NCI-H1694 treated with DMSO at 0.1 percent for 48 hours (cell line): ENCODE measurements at places on chromosomes 12 and 14.
A peak's percentile ranks its signal among the peaks of the same experiment; 100 is the strongest.

DNA sequence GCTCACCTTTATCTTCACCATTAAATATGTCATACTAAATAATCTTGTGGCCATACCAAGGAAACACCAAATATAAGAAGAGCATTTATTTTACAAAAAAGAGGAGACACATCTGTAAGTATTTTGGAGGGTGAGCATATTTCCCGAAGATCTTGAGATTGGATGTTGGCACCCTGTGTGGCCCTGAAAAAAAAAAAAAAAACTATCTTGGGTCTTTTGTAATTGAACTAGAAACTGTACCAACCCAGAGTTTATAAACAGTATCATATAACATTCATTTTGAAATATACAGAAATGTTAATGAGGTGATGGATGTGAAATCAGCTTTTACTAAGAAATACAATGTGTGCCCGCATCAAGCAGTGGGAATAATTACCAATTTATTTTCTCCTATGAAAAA lies 104.0 kb upstream of the FRMD6 start:
- DNase-seq = no peak

DNA sequence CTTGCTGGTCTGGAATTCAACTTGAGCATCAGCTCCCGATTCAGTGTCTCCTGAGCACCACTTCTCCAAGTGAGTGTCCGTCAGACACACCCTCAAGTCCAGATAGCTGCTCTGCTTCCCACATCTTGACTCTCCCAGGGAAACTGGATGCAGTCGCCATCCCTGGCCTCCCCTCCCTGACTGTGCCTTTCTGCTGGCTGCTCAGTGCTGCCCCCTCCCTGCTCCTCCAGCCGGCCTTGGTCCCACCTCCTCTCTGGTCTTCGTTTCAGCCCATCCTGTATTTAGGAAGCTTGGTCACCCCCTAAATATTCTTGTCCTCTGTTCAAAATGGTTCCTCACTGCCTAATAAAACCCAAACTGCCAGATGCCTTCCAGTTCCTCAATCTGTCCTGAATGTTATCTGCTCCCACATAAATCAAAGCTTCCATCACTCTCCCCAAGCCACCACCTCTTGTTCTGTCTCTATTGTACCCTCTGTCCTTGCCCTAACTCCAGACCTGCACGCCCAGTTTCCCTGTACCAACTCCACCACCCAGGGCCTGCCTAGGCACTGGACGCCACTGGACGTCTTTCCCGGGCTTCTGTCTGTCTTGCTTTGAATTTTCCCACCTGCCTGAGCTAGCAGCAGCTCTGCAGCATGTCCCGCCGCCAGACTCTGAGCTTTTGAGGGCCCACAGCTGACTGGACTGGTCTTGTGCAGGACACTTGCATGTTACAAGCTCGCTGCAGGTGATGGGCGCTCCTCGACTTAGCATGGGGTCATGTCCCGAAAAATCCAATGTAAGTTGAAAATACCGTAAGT lies 33.8 kb downstream of the CCDC92 start:
- DNase-seq = no peak

- no peak for DNase-seq
Observed at GRCh38 chr12:109645708-109646107, 67.9 kb upstream of the FAM222A start.

DNA sequence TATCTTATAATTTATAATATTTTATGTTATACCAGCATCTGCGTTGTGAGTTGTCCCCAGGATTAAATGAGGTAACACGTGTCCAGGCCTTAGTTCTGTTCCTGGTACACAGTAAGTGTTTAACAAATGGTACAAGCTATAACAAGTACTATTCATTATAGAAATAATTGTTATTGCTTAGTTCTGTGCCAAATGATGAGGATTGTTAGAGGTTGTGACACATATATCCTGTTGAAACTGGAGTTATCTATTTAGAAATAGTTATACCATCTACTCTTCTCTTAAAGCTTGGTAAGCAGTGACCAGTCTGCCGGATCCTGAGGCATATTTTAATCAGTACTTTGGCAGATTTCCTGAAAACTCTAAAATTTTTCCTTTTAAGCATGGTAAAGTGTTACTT lies 1066.5 kb downstream of the TMTC2 start:
- no peak for DNase-seq

DNA sequence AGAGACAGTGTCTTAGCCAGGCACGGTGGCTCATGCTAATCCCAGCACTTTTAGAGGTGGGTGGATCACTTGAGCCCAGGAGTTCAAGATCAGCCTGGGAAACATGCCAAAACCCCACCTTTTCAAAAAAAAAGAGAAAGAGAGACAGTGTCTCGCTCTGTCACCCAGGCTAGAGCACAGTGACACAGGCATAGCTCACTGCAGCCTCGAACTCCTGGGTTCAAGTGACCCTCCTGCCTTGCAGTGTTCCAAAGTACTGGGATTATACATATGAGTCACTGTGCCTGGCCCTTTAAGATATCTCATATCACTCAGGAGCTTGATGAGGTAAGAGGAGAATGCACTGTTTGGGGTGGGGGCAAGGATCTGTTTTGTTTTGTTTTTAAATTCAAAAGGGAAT lies 48.1 kb upstream of the LTBP2 start:
- DNase-seq = no peak

DNA sequence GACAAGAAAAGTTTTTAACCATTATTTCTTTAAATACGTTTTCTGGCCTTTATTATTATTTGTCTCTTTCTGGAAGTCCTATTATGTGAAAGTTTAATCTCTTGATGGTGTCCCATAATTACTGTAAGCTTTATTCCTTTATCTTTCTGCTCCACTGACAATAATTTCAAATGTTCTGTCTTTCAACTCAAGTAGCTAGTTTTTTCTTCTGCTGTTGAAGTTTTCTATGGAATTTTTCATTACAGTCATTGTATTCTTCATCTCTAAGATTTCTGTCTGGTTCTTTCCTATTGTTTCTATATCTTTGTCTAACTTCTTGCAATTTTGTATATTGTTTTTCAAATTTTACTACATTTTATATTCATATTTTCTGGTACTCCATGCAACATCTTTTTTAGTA lies 173.6 kb upstream of the MGAT4C start:
- DNase-seq = no peak

- DNase-seq = no peak
Observed at GRCh38 chr12:74321381-74321780, 216.3 kb upstream of the ATXN7L3B start.

DNA sequence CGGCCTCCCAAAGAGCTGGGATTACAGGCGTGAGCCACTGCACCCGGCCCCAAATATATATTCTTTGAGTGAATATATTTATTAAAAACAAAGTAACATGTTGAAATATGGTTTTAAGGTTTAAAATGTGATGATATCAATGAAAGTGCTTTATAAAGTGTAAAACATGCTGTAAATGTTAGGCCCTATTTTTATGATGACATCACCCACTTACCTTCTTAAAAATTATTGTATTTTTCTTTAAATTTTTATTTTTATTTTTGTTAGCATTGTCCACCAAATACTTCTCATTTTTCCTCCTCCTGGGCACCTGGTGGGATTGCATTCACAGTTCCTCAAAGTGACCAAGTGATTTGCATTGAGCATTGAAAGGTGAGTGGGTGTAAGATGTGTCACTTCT lies 152.6 kb upstream of the TBX3 start:
- DNase-seq = no peak

GRCh38 chr14:21098076-21098891 lies at the start of gene ZNF219:
Gene ZNF219 (minus strand): TSS chr14:21098655. CDS start chr14:21093591, 5,064 bp downstream.
- peak; percentile 37 for DNase-seq

- no peak for DNase-seq
Observed at GRCh38 chr12:92002195-92002649, 143.4 kb downstream of the BTG1 start.

DNA sequence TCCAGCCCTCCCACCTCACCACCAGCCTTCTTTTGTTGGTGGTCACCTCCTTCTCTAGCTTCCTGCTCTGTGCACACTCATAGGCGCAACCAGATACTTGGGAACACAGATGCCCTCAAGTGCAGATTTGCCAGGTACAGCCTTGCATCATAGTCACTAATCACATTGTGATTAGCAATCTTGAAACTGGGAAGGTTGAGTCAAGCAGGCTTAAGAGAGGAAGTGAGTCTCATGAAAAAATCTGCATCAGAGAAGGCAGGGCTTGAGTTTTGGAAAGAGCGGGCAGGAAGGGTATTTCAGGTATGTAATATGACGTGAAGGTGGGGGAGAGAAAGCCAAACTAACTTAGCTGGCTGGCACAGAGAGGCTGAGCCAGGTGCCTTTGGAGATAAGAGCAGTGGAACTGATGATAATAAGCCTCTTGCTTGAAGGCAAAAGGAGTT lies 2.7 kb upstream of the RABGGTA start:
- no peak for DNase-seq

DNA sequence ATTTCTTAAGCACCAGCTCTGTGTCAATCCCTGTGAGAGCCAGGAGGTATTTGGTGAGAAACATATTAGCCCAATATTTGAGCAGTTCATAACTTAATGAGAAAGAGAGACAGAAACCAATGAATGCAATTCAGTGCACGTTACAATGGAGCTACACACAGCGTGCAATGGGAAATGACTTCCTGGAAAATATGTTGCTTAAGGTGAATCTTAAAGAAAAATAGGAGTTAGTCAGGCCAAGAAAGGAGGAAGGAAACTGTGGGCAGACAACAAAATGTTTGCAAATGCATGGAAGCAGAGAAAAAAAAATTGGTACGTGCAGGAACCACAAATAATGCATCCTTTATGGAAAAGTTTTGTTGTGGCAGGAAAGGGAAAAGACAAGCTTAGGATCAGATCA lies 481.7 kb downstream of the BCAT1 start:
- no peak for DNase-seq

GRCh38 chr14:76715101-76715500 lies 46.2 kb upstream of the VASH1 start:
- DNase-seq = no peak

DNA sequence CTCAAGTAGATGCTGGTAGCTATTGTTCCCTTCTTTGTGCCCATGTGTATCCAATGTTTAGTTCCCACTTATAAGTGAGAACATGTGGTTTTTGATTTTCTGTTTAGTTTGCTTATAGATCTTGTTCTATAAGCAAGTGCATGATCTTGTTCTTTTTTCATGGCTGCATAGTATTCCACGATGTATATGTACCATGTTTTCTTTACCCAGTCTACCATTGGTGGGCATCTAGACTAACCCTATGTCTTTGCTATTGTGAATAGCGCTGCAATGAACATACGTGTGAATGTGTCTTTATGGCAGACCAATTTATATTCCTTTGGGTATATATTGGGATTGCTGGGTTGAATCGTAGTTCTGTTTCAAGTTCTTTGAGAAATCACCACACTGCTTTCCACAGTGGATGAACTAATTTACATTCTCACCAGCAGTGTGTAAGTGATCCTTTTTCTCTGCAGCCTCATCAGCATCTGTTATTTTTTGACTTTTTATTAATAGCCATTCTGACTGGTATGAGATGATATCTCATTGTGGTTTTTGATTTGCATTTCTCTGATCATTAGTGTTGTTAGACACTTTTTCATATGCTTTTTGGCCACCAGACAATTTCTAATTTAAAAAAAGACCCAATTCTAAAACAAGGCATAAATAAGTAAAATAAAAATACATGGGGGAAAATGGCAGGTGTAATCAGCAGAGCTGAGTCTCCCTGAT lies 50.6 kb downstream of the CPM start:
- no peak for DNase-seq

GRCh38 chr12:11753826-11754225 lies 104.4 kb downstream of the ETV6 start:
- no peak for DNase-seq

GRCh38 chr12:54581412-54581811 lies 7.0 kb downstream of the PPP1R1A start:
- no peak for DNase-seq

- no peak for DNase-seq
Observed at GRCh38 chr14:105196265-105196960, 15.3 kb upstream of the NUDT14 start.

- no peak for DNase-seq
Observed at GRCh38 chr12:58298803-58299202, 357.4 kb downstream of the ATP23 start.

- peak; percentile 93 for DNase-seq
Observed at GRCh38 chr14:62179367-62180018, 417.3 kb downstream of the SNAPC1 start.

- DNase-seq = no peak
Observed at GRCh38 chr12:120181991-120182631, 12.4 kb downstream of the GCN1 start.

- DNase-seq = no peak
Observed at GRCh38 chr12:14810167-14810952, 3.6 kb downstream of the SMCO3 start.

GRCh38 chr12:91179315-91179714 lies 3.3 kb downstream of the DCN start:
- no peak for DNase-seq

- no peak for DNase-seq
Observed at GRCh38 chr12:25319233-25319984, 68.7 kb upstream of the KRAS start.
